ENCODE measurements at places on chromosomes 3 and 15. TPM values are rescaled to one million over a fixed set of nuclear protein-coding genes. Genes with fewer than 3 reads are reported as not detected.

- no peak overlapping the region for H3K4me3 ChIP-seq
- peaks cover 61% of the 10 kb centered on the region for H3K27me3 ChIP-seq
- DNase-seq = no peak
- H3K4me1 ChIP-seq = peaks cover 15% of the 10 kb centered on the region
- H3K36me3 ChIP-seq = peaks cover 5% of the 10 kb centered on the region
These were observed 6.8 kb upstream of the SKOR1 start for GRCh38 chr15:67818464-67818863.

GRCh38 chr3:129536374-129536667, 6.7 kb upstream of the H1-8 start:
- no peaks in the 10 kb centered on the region for H3K4me1 ChIP-seq
- no peaks in the 10 kb centered on the region for H3K36me3 ChIP-seq
- DNase-seq = no peak

DNA sequence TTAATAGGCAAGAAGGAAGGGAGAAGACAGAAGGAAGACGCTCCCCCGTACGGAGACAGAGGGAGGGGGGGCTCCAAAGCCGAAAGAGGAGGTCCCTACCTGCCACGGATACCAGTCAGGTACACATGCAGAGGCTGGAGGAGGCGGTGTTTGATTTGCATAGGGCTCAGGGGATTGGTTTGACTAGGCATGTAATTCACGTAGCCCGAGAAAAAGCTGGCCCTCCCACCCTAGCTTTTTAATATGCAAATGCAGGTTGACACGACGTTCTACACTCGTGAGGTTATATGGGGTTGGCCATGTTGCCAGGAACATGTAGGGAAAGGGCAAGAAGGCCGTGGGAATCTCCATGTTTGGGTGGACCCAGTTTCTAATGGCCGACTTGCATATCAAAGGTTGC, 29.8 kb downstream of the ZNF592 start:
- peaks cover 29% of the 10 kb centered on the region for H3K36me3 ChIP-seq
- no peak overlapping the region for H3K27ac ChIP-seq
- H3K4me3 ChIP-seq = no peak overlapping the region
- H3K27me3 ChIP-seq = no peaks in the 10 kb centered on the region
- peaks cover 24% of the 10 kb centered on the region for H3K4me1 ChIP-seq

GRCh38 chr3:172987273-172987672, 153.8 kb downstream of the SPATA16 start:
- no peak for DNase-seq
- no peaks in the 10 kb centered on the region for H3K27me3 ChIP-seq
- no peak overlapping the region for H3K4me3 ChIP-seq
- H3K4me1 ChIP-seq = no peaks in the 10 kb centered on the region

DNA sequence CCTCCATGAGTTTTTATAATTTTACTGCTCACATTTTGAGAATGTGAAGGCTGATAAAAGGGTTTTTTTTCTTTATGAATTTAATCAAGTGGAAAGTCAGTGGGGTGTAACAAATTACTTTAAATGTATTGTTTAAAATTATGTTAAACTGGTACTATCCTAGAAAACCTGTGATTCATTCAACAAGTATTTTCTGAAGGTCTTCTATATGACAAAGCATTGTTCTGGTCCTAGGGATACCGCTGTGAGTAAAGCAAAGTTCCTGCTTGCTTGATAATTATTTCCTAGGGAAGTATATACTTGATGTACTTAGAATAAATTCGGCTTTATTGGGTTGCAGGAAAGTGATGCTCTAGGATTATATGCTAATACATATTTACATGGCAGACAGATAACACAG, 152.8 kb upstream of the GOLGA6L4 start:
- no peaks in the 10 kb centered on the region for H3K36me3 ChIP-seq
- H3K4me1 ChIP-seq = peaks cover 13% of the 10 kb centered on the region
- DNase-seq = no peak
- no peak overlapping the region for H3K27ac ChIP-seq

GRCh38 chr3:73786998-73787397, 162.3 kb upstream of the PDZRN3 start:
- H3K27ac ChIP-seq = no peak overlapping the region
- H3K4me3 ChIP-seq = no peak overlapping the region
- H3K4me1 ChIP-seq = no peaks in the 10 kb centered on the region
- no peaks in the 10 kb centered on the region for H3K36me3 ChIP-seq
- no peak for DNase-seq

GRCh38 chr3:113086560-113087461, 96.0 kb downstream of the GTPBP8 start:
- no peak overlapping the region for H3K27ac ChIP-seq
- H3K4me3 ChIP-seq = no peak overlapping the region
- H3K27me3 ChIP-seq = no peaks in the 10 kb centered on the region
- no peak for DNase-seq
- no peaks in the 10 kb centered on the region for H3K36me3 ChIP-seq
- H3K4me1 ChIP-seq = no peaks in the 10 kb centered on the region

DNA sequence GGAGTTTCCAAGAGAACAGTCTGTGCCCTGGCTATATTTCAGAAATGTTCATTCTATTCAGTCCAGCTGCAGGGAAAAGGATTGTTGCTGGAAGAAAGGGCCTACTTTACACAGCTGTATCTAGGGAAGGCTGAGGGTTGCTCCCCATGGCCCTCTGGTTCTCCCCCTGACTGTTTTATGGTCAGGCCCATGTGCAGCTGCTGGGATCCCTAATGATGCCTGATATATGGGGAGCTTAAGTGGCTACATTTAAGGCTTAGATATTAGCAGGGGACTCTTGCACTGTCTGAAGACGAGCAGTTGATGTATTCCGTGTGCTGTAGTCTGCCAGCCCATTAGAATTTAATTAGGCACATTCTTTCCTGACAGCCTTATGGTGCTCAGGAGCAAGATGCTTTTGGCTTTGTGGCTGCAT, 72.0 kb downstream of the FAM43A start:
- H3K36me3 ChIP-seq = no peaks in the 10 kb centered on the region
- H3K27me3 ChIP-seq = peaks cover 2% of the 10 kb centered on the region
- no peaks in the 10 kb centered on the region for H3K4me1 ChIP-seq
- DNase-seq = no peak
- H3K4me3 ChIP-seq = no peak overlapping the region
- no peak overlapping the region for H3K27ac ChIP-seq

- peak overlapping the region; percentile 78 for H3K4me3 ChIP-seq
- peak; percentile 66 for DNase-seq
- peaks cover 77% of the 10 kb centered on the region for H3K4me1 ChIP-seq
These were observed 201.1 kb downstream of the AKAP13 start for GRCh38 chr15:85581495-85581894.

GRCh38 chr3:55030938-55031337, 103.1 kb upstream of the LRTM1 start:
- H3K27me3 ChIP-seq = no peaks in the 10 kb centered on the region
- H3K4me1 ChIP-seq = no peaks in the 10 kb centered on the region
- H3K36me3 ChIP-seq = no peaks in the 10 kb centered on the region
- no peak overlapping the region for H3K27ac ChIP-seq

DNA sequence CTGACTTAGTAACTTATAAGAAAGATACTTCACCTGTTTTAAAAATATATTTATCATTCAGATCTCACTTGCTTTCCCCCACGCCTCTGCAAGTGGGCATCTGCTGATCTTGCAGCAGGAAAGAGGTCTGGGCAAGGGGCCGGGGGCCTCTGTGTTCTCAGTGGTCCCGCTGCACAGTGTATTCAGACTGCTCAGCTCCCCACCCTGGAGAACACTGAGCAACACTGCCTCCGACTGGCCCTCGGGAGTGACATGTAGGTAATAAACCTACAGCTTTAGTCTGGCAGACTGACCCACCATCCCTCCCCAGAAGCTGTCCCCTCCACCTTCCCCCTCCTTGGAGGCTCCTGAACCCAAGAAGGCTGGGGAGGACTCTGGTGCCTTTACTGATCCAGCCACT, 43.8 kb downstream of the GABRB3 start:
- H3K27ac ChIP-seq = no peak overlapping the region
- no peaks in the 10 kb centered on the region for H3K36me3 ChIP-seq
- no peak overlapping the region for H3K4me3 ChIP-seq
- H3K4me1 ChIP-seq = no peaks in the 10 kb centered on the region
- no peak for DNase-seq

- DNase-seq = no peak
- no peaks in the 10 kb centered on the region for H3K27me3 ChIP-seq
- no peaks in the 10 kb centered on the region for H3K4me1 ChIP-seq
- no peaks in the 10 kb centered on the region for H3K36me3 ChIP-seq
- H3K27ac ChIP-seq = no peak overlapping the region
These were observed 42.9 kb downstream of the CHDH start for GRCh38 chr3:53803124-53803815.

- DNase-seq = no peak
- no peaks in the 10 kb centered on the region for H3K36me3 ChIP-seq
- no peaks in the 10 kb centered on the region for H3K4me1 ChIP-seq
- H3K27ac ChIP-seq = no peak overlapping the region
- no peaks in the 10 kb centered on the region for H3K27me3 ChIP-seq
These were observed 387.9 kb downstream of the GABRG3 start for GRCh38 chr15:27358751-27359434.

GRCh38 chr3:15292765-15293522, 39.4 kb downstream of the SH3BP5 start:
- H3K4me1 ChIP-seq = peaks cover 83% of the 10 kb centered on the region
- no peak for DNase-seq
- peak overlapping the region; percentile 90 for H3K27ac ChIP-seq
- no peak overlapping the region for H3K4me3 ChIP-seq
- H3K27me3 ChIP-seq = no peaks in the 10 kb centered on the region
- peaks cover 53% of the 10 kb centered on the region for H3K36me3 ChIP-seq

GRCh38 chr3:178500631-178501030, 35.6 kb upstream of the KCNMB2 start:
- DNase-seq = no peak
- no peak overlapping the region for H3K4me3 ChIP-seq
- no peaks in the 10 kb centered on the region for H3K27me3 ChIP-seq
- no peaks in the 10 kb centered on the region for H3K4me1 ChIP-seq
- no peak overlapping the region for H3K27ac ChIP-seq

- no peaks in the 10 kb centered on the region for H3K36me3 ChIP-seq
- peaks cover 14% of the 10 kb centered on the region for H3K27me3 ChIP-seq
- no peak overlapping the region for H3K27ac ChIP-seq
- no peak for DNase-seq
These were observed 87.5 kb downstream of the GAP43 start for GRCh38 chr3:115710799-115711198.

GRCh38 chr3:175065497-175065896, 206.4 kb downstream of the NAALADL2 start:
- no peak for DNase-seq
- no peak overlapping the region for H3K27ac ChIP-seq
- H3K4me3 ChIP-seq = no peak overlapping the region
- no peaks in the 10 kb centered on the region for H3K27me3 ChIP-seq
- no peaks in the 10 kb centered on the region for H3K36me3 ChIP-seq

DNA sequence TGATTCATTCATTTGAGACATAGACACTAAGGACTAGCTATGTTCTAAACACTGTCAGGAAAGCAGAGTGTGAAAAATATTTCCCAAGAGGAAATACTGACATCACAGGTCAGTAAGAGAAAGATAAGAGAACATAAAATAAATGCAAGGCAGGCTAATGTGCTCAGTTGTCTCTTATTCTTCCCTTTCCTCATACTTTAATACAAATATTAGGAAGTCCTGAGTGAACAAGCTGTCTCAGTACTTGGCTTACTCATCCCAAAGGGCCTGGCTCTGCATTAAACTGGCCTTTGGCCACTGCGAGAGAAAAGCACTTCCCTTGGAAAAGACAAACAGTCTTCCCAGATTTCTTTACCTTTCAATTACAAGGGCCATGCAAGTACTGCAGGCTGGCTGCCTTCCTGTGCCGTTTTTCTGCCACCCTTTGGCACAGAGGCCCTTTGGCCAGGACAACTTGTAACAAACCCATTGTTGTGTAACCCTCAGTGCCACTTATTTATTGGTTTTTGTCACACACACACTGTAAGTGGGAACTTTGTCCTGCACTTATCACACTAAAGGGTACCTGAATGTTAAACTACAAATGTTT, 31.7 kb downstream of the EDC3 start:
- H3K4me3 ChIP-seq = no peak overlapping the region
- DNase-seq = no peak
- H3K36me3 ChIP-seq = no peaks in the 10 kb centered on the region
- no peak overlapping the region for H3K27ac ChIP-seq
- peaks cover 5% of the 10 kb centered on the region for H3K4me1 ChIP-seq

DNA sequence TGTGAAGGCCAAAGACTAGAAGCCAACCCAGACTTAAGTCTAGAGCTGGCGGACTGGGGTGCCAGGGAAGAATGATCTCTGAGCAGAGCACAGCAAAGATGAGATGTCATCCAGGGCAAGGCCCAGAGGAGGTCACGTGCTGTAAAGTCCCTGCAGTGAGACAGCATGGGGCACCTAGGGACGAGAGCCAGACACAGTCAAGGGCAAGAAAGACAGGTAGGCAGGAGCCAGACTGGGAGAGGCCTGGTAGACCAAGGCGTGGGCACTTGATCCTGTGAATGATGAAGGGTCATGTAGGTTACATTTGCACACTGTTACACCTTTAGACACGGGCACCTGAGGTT, 379.7 kb upstream of the PROK2 start:
- no peak for DNase-seq
- H3K36me3 ChIP-seq = no peaks in the 10 kb centered on the region
- H3K4me3 ChIP-seq = no peak overlapping the region
- no peaks in the 10 kb centered on the region for H3K27me3 ChIP-seq
- no peak overlapping the region for H3K27ac ChIP-seq

DNA sequence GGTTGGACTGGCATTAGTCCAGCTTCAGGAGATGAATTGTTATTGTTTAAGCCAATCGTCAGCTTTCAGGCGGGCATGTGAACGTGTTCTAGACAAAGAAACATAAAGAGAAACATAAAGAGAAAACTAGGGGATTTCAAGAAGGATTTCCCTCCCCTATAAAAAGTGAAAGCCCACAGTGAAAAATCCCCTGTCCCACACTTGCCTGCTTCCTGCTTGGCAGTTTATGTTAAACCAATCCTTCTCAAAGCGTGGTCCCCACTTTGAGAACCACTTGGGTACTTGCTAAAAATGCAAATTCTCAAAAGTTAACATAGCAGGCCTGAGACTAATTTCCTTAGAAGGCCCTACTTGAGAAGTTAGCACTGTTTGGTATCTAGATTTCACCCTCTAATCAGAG, 293.0 kb upstream of the SOX14 start:
- H3K4me1 ChIP-seq = no peaks in the 10 kb centered on the region
- no peaks in the 10 kb centered on the region for H3K27me3 ChIP-seq
- H3K27ac ChIP-seq = no peak overlapping the region
- no peak for DNase-seq

The CSPG5 gene
- 0.40 TPM for total RNA-seq

The FAM107A gene
- not detected for total RNA-seq

The TEX55 gene
- not detected for total RNA-seq

The SERINC4 gene
- 0.50 TPM for total RNA-seq

The HIGD2B gene
- not detected for total RNA-seq

The PLAAT1 gene
- not detected for total RNA-seq

The IL5RA gene
- total RNA-seq = not detected

The STAB1 gene
- total RNA-seq = 0.15 TPM

The WDR5B gene
- total RNA-seq = 5.1 TPM

Measured in activated CD4-positive, alpha-beta T cell treated with anti-CD3 and anti-CD28 coated beads, Interleukin-2, amount 10 ng/mL, durations not matched to agents 7 days and 5 days (primary cell).